Hindlimb muscle (tissue), 1 donor: ENCODE measurements at places on chromosomes 13 and 19. TPM values are rescaled to one million over a fixed set of nuclear protein-coding genes. Genes with fewer than 3 reads are reported as not detected.

Gene TTC9B
- not detected for polyA plus RNA-seq

Gene CYP2A6
- polyA plus RNA-seq: not detected

Gene KHSRP
- 213 TPM for polyA plus RNA-seq

Gene RYR1
- polyA plus RNA-seq: 771 TPM

Gene COMP
- 2.0 TPM for polyA plus RNA-seq

Gene BEST2
- 0.09 TPM for polyA plus RNA-seq

Gene ADGRE3
- polyA plus RNA-seq: not detected
